Stimulated activated CD8-positive, alpha-beta memory T cell treated with anti-CD3 and anti-CD28 coated beads, Interleukin-2, amount 100 ng/mL, for 1 hour (primary cell): ENCODE measurements at places on chromosomes 1 and 21.

DNA sequence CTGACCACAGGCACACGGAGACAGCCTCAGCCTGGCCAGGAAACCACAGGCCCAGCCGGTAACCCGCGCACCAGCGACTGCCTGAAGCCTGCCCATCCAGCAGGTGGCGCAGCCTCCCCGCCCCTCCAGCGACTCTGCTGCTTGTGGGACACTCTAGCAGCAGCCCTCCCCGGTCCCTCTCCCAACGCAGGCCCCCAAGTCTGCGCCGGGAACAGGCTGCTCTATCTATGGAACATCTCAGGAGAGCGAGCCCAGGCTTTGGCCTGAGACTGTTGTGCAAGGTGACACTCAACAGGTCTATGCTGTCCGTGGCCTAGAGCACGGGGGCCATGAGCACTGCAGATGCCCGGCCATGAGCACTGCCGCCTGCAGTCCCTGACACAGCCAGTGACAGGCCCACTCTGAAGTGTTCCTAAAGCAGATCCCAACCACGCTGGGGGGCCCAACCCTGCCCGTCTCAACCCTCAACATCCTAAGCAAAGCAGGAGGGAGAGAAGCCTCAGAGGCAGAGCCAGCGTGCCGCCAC, 28.4 kb downstream of the WDR4 start:
- DNase-seq, result no peak

- no peak for DNase-seq
Observed at GRCh38 chr1:21046132-21046531, 130.6 kb downstream of the EIF4G3 start.

DNA sequence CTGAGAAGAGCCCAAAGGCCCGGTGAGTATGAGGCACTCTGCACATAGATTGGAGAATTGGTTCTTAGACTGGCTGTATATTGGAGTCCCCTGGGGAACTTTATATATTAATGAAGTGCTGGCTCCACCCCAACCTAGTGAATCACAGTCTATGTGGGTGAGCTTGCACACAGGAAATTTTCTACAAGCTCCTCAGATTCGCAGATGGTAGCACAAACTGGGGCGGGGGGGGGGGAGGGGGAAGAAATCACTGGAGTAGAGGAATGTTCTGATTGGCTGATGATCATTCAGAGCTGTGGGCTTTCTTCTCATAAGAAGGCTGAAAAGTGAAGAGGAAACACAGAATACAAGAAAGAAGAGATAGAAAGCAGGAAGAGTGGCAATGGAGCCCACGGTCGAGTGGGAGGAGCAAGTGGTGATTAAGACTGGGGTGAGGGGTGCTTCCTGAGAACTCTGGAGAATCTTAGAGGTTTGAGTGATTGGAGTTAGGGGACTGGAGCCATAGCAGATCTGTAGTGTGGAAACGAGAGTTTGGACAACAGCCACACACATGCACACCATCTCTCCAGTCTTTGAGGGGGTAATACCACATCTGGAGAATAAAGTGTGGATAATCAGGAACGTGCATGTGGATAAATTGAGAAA, 465.9 kb upstream of the DAB1 start:
- no peak for DNase-seq

DNA sequence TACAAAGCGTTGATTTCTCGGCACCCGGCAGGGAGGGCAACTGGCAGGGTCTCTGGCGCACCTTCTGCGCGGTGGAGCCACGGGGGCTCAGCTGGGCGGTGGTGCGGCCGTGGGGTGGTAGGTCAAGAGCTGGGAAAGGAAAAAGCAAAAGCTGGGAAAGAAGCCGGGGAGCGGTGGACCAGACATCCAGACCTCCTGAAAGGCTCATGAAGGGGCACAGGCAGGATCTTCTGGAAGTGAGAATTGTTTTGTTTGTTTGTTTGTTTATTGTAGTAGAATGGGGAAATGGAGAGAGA, 7.2 kb upstream of the RNU1-1 start:
- DNase-seq, result no peak

DNA sequence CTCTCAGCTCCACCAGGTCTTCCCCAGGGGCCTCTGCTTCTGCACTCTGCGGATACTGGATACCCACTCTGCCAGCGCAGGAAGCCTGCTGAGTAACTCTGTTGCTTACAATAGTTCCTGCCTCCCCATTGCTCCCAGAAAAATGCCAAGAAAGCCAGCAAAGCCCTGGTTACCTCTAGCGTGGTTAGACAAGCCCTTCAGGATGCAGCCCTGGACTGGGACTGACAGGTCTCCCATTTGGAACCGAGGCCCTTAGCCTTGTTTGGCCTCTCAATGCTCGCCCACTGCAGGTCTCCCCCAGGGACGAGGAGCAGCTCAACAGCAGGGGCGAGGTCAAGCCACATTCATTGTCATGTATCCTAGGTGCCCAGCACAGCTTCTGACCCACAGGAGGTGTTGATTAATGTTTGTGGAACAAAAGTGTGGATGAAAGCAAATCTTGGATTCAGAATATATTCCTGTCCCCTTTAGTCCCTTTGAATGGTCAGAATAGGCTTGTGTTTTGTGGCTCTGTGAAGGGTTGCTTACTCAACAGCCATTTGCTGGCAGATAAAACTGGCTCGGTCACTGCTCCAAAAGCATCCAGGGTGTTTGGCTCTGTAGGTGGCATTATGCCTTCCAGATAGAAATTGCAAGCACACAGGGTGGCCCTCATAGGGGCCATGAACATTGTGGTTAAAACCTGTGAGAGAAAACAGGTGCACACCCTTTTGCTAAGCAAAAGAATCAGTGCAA, 58.9 kb downstream of the C1orf198 start:
- DNase-seq, result no peak

DNA sequence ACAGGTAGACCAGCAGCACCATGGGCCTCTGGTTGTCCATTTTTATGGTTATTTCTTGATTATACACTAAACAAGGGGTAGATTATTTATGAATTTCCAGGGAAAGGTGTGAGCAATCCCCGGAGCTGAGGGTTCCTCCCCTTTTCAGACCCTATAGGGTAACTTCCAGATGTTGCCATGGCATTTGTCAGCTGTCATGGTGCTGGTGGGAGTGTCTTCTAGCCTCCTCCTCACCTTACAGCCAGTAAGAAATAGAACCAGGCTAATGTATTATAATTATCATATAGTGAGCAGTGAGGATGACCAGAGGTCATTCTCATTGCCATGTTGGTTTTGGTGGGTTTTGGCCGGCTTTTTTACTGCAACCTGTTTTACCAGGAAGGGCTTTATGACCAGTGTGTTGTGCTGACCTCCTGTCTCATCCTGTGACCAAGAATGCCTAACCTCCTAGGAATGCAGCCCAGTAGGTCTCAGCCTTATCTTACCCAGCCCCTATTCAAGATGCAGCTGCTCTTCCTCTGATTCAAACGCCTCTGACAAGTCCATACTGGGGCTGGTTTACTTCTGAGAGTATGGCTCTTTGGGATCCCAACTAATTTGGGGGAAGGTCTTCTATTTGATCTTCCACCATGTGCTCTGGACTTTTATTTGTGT, 13.5 kb upstream of the TINAGL1 start:
- DNase-seq, result no peak
